ENCODE measurements at places on chromosomes 3 and 15.

GRCh38 chr15:73711526-73711925 lies 27.3 kb downstream of the CD276 start:
- DNase-seq, result no peak

DNA sequence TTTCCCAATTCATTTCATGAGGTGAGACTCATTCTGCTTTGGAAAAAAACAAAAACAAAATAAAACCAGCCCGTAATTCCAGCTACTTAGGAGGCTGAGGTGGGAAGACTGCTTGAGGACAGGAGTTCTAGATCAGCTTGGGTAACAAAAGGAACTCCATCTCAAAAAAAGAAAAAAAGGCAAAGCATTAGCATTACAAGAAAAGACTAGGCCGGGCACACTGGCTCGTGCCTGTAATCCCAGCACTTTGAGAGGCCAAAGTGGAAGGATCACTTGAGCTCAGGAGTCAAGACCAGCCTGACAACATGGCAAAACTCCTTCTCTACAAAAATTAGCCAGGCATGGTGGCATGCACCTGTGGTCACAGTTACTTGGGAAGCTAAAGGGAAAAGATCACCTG lies 33.9 kb downstream of the TRPM7 start:
- DNase-seq, result no peak

DNA sequence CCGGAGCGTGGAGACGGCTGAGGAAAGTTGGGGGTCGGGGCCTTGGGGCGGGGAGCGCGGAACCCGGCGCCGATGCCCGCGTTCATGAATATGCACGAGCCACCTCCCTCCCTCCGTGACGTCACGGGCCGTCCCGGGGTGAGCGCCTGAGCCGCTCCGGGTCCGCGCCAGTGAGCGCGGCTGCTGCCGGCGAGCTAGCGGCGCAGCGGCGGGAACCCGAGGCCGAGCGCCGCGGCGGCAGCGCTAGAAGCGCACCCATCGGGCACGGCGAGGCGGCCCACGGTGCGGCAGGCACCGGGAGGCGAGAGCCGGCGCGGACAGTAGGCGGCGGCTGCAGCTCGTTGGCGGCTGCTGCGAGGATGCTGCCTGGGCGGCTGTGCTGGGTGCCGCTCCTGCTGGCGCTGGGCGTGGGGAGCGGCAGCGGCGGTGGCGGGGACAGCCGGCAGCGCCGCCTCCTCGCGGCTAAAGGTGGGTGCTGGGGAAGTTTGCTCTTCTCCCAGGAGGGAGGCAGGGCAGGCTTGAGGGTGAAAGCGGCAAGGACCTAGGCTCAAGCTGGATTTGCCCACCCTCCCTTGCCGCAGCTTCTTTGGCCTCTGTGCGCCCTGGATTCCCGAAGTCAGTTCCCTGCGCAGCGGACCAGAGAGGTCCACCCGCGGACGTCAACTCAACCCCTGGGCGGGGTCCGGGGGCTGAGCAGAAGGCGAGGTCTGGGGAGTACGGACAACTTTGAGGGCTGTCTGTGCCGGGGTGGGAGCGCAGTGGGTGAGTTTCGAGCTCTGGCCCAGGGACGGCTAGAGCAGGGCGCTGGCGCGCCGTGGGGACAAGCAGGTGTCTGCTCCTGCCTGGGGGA lies at the start of gene CLSTN2:
CLSTN2 (plus strand) TSS at position 170 of the 850 bp plus-strand sequence.
- no peak for DNase-seq

- no peak for DNase-seq
These were observed 60.5 kb downstream of the SLMAP start for GRCh38 chr3:57816471-57817095.

- no peak for DNase-seq
These were observed 1.7 kb downstream of the SPATA12 start for GRCh38 chr3:57062101-57062631.

GRCh38 chr3:78632925-78633553 lies 1134.8 kb downstream of the ROBO1 start:
- DNase-seq, result no peak

- no peak for DNase-seq
These were observed 39.1 kb downstream of the MYO1E start for GRCh38 chr15:59333401-59334075.

DNA sequence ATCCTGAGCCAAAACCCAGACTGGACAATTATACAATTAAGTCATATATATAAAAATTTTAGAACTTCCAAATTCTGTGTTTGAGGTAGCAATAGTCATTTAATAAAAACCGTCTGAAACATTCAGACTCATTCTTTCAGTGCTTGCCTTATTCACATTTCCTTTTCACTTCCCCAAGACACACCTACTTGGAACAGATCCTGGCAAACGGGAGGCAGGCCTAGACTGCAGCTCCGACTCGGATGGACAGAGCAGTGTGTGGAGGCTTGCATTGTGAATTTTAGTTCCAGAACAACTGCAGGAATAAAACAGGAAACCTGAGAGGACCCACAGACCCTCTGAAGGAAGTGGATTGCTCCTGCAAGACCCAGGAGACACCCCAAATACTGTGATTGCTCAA lies 341.4 kb downstream of the CNTN3 start:
- no peak for DNase-seq
